ENCODE measurements at places on chromosomes 5 and 9.

- DNase-seq = no peak
Measured at GRCh38 chr9:32875242-32875641, 91.9 kb downstream of the TMEM215 start.

DNA sequence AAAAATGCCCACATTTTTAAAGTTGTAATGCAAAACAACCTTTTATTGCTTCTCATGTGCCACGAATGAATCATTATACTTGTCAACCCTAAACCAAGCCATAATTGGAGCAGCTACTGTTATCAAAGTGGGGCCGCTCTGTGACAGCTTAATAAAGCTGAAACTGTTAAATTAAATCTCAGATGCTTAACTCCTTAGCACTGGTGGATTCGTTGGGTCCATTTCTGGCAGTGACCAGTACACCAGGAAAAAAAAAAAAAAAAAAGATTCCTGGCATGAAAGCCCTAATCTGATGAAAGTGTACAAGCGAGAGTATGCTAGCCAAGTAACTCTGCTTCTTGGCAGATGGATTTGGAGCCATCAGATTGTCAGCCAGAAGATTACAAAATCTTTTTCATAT is 164.8 kb downstream of the ZSWIM6 start:
- DNase-seq = no peak

DNA sequence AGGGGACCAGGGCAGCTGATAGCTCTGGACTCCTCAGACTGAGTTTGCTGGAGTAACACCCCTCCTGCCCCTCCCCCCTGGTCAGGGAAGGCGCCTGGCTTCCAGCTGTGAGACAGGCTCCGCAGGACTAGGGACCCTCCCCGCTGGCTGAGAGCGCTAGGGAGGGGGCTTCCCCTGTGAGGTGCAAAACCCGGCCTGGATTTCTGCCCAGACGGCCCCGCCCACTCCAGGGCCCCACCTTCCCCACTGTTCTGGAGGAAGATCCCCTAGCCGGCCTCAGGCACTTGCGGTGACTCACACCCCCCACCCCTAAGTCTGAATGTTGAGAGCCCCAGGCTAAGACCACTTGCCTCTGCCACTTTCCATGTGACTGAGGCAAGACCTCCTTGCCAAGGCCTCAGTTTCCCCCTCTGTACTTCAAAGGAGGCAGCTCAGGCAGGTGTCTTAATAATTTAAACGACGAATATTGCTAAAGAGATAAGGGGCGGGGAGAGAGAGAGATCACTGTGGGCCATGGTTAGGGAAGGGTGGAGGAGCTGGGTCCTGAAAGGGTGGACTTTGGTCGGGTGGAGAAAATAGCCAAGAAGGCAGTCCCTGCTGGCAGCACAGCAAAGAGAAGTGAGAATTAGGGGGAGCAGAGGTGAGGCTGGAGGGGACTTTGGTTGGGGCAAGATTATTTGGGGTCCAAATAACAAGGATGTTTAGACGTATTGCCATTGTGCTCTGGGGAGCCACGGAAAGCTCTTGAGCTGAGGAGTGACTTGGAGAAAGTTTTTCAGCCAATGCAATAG is 1.0 kb upstream of the DAB2IP start:
- no peak for DNase-seq

- DNase-seq = no peak
Measured at GRCh38 chr5:76863001-76863400, 13.2 kb downstream of the S100Z start.

DNA sequence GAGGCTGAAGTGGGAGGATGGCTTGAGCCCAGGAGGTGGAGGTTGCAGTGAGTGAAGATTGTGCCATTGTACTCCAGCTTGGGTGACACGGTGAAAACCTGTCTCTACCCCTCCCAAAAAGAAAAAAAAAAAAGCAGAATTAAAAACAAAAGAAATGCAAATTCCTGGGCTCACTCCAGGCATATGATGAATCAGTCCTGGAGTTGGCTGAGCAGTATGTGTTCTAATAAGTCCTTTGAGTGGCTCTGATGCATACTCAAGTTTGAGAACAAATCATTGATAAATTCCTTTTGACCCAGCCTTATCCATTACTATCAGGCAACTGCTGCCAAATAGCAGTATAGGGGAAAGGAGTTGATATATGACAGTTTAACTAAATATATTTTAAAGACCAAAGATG is 28.3 kb downstream of the UHRF2 start:
- DNase-seq = no peak

- DNase-seq = no peak
Measured at GRCh38 chr5:117587111-117587510, 1012.5 kb upstream of the SEMA6A start.

GRCh38 chr5:91061946-91062562 is 321.1 kb downstream of the ARRDC3 start:
- DNase-seq = no peak

- no peak for DNase-seq
Measured at GRCh38 chr9:77710316-77710715, 62.2 kb upstream of the GNA14 start.

DNA sequence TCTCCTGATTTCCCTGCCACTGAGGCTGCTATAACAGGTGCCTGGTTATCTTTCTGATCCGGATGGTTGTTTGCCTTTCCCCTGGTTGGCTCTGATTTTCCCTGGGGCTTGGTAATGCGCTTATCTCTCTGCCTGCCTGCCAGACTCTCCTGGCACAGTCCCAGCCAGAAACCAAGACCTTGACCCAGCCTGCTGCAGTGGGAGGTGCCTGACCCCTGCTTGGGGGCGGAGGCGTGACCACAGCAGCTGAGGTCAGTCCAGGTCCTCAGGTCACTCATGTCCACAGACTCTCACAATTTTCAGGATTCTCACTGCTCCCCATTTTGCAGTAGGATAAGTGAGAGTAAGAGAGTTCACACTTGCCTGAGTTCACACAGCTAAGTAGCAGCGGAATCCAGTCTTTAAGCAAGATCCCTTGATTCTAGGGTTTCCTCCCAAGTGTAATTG is 24.4 kb upstream of the SYNPO start:
- no peak for DNase-seq

DNA sequence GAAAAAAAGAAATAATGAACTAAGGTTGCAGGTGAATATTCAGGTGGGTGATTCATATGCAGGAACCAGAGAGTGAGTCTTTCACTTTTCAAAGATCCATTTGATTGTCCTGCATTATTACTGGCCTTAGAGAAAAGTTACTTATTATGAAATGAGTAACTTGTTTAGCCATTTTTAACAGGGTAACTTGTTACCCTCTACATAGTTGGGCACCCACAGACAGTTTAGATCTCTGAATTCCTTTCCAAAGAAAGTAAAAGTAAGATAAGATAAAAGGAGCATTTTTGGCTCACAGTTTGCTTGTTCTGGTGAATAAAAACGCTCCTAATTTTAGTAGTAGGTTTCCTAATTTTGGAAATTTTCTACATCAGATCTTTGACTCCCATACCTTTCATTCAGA is 54.1 kb upstream of the DAB2 start:
- DNase-seq = no peak

DNA sequence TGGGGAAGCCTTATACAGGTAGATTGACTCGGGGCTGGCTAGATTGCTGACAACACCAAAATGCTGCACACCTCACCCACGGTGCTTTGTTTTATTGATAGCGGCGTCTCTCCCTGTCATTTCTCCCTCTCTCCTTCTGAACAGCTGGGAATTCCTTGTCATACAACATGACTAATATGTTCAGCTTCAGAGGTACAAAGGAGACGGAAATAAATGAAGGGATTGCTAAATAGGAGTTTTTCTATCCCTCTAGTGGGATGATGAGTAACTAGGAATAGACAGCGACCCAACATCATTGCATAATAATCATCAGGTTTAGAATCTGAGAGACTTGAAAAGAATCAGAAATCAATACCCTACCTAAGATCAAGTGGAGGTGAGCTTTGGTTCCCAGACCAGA is 337.7 kb upstream of the PANK3 start:
- peak; percentile 24 for DNase-seq

GRCh38 chr9:136558373-136558772 is 12.5 kb upstream of the NOTCH1 start:
- no peak for DNase-seq

DNA sequence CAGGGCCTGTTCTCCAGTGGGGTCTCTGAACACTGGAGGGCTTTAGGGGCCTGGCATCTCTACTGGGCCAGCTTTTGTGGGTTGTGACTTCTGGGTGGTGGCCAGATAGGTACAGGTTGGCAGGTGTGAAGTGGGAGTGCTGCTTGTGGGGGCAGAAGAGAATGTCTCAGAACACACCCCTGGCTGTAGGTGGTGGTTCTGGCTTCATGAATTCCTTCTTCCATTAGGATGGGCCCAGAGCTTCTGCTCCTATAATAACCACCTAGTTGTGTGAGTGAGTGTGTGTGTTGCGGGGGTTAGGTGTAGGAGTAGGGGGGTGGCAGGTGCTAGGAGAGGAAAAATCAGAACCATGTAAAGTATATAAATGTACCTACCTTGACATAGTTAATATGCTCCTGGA is 1.6 kb downstream of the PDZD2 start:
- no peak for DNase-seq

- no peak for DNase-seq
Measured at GRCh38 chr5:181235323-181235688, 8.4 kb downstream of the RACK1 start.

DNA sequence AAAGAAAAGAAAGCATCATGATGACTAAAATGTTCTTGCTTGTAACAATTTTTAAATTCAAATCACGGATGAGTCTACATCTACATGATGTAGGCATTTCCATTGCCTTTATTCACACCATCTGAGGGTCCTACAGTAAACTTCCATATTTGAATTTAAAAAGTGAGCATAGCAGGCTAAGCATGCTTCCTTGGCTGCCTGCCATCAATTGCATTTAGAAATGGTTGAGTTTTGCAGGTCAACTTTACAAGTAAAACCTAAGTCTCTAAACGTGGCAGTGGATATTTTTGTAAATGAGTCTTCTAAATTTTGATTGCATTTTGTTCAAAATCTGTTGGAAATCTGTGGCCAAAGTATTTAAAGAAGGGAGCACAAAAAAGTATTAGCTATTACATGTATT is 136.5 kb upstream of the PTCH1 start:
- no peak for DNase-seq

DNA sequence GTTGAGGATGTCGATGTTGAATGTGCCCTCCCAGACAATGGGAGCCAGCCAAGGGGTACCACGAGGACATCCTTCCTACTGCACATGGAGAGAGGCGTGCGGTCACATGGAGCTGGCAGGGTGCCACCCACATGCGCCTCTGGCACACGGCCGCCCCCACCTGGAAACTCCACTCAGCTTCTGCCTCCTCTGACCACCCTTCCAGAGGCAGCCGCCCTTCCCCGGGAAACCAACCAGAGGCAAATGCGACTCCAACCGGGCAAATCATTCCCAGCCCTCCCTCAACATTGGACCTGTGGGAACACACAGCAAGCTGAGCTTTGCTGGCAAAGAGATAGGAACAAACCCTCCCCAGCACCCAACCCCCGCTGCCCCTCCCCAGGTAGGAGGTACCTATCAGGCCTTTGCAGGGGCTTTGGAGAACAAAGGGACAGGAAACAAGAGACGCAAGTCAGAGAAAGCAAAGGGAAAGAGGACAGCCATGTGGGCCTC is 17.5 kb downstream of the ABO start:
- no peak for DNase-seq

DNA sequence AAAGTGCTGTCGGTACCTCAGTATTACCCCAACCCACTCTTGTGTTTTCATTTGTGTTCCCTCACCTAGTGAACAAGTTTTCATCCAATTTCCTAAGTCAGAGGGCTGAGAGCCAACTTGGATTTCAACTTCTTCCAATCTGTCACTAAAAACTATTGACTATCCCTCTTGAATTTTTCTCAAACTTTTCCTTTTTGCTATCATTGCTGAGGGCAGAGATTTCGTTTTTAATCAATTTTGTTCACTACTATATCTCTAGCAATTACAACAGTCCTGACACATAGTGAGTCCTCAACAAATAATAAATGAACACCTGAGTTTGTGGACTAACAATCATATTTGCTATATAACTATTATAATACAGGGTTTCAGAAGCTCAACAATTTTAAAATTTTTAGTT is 29.0 kb downstream of the MEIKIN start:
- no peak for DNase-seq

DNA sequence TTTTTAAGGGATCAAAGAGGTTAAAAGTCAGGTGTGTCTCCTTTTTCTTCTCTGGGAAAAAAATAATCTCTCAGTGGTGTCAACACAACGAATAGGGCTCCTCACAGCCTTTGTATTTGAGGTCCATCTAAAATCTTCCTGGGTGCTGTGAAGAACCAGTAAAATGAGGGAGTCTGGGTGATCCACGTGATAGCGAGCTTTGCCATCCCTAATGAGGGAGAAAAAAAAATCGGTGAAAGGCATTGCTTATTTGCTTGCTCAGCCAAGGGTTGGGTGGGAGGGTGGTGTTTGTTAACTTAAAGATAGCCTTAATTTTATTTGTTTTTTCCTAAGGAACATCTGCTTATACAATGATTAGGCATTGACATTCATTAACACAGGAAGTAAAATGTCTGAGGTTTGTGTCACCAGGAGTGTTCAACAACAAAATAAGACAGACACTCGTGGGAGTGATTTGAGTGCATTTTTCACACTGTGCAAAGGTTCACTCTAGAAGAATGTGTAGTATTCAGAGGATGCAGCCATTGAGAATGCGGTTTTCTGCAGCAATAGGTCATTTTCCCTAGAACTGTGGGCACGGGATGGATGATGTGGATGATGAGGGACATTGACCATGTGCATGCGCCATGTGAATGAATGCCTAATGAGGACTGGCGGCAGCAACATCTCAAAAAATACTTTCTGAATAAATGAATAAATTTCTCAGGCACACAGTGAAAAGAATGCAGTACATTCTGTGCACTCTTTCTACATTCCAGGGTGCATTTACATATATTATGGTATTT is 369.5 kb downstream of the NTRK2 start:
- no peak for DNase-seq

DNA sequence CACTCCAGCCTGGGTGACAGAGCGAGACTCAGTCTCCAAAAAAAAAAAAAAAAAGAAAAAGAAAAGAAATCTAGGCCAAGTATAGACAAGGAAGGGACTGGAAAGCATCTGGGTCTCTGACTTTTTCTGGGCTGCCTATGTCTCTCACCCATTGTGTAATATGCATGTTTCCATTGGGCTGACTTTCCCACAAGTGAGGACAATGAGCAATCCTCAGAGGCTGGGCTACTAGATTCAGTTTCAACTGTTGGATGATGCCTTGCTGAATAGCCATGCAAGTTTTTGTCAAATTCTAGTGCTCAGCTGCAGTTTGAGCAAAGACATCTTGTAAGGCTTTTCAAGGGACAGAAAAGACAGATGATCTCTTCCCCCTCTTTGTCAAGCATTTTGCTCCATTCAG is 82.1 kb downstream of the PHAX start:
- no peak for DNase-seq

DNA sequence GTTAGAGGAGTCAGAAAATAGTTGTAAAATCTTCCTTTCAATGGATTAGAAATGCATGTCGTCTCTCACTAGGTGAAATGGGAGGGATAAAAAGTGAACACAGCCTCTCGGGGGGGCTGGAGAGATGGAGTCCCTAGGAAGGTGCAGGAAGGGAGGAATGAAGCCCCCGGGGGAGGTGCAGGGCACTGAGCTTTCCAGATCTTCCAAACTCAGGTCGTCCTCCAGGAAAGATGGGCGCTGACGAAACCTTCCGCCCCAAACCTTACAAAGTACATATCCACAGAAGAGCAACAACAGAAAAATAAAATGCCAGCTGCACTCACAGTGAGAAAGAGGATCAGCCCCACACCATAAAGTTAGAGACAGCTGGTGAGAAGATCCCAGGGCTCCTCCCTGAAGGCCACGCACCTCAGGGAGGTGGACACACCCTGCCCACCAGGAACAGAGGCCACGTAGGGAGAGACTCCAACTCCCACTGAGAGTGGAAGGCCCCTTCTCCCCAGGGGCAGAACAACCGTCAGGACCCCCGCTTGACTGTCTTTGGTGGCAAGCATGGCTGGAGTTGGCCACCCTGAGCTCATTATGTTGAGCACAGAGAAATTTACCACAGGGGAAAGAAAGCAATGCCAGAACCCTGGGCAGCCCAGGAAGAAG is 174.3 kb downstream of the AUH start:
- no peak for DNase-seq

Data from GM04504 (cell line).